NCI-H1092 treated with DMSO at 0.1 percent for 48 hours (cell line): ENCODE measurements at places on chromosomes 4 and X.

- no peak for DNase-seq
These were observed 307.8 kb upstream of the DIPK2B start for GRCh38 chrX:45508454-45508853.

DNA sequence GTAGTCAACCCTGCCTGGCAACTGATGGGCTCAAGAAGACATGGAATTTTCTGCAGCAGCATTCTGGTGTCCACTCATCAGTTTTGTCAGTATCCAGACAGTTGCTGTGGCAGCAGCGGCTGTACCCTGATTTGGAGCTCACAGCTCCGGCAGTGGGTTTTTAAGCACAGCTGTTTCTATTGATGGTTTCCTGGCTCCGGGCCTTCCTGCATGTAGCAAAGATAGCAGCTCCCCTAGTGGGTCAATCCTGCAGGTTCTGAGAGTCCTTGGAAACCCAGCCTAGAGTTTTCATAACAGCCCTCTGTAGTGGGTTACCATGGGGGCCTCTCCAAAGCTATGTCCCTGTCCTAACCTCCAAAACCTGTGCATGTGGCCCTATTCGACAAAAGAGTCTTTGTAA is 84.0 kb upstream of the ATP6AP2 start:
- peak; percentile 49 for DNase-seq

DNA sequence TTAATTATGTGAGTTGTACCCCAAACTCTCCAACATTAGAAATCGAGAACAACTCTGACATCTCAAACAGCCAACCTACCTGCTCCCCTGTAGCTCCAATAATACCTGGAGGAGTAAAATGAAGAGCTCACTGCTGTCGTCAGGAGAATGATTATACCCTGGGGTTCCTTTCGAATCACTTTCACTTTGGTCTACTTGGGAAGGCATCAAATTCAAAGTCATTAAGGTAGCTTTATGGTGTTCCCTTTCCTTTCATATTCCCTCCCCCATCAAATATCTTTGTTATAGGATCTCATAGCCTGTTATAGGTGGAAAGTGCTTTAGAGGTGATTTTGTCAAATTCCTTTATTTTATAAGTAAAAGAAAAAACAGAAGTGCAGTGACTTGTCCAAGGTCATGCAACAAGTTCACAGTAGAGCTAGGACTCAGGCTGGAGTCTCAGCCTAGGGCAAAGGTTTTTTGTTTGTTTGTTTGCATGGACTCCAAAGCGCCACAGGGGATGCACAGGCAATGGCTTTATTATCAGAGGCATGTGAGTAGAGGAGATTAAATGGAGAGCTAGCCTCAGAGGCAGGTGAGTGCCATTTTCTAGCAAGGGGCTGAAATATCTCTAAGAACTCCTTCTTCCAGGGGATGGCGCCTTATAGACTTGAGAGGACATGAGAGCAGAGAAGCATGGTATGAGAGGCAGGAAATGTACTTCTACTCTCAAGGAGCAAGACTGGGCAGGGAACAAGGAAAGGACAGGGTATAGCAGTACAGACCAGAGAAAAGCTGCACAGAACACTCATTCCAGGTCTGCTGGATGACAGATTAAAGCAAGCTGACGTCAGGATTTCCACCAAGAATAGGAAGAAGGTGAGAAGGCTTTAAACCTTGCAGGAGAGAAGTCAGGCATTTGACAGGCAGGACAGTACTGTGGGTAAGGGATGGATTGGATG is 262.1 kb upstream of the GPC4 start:
- no peak for DNase-seq

DNA sequence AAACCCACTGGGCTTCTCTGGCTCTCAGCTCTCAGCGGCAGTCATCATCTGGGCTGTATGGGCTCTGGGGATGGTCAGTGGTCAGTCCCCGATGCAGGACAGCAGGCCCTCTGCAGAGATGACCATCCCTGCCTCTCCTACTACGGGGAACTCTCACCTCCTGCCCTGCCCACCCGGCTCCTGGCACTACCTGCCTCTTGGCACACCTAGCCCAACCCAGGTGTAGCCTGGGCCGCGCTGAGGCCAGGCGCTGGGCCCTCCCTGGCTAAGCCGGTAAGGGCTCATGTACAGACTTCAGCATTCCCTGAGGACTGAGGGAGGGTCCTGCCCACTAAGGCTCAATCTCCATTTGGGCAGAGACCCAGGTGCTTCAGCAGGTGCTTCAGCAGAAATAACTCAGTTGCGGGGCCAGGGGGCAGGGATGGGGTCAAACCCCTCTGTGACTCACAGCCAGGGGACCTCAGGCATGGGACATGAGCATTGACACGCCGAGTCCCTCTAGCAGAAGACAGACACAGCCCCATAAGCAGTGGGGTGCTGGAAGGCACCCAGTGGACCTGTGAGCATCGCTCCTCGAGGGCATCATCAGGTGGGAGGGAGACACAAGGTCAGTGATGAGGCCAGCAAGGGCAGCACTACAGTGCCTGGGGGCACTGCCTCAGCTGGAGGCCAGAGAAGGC is 71.0 kb downstream of the ACOX3 start:
- no peak for DNase-seq

GRCh38 chr4:1177274-1178141 is 5.1 kb upstream of the SPON2 start:
- DNase-seq: no peak

- DNase-seq: no peak
These were observed 1352.9 kb downstream of the FSTL5 start for GRCh38 chr4:160810941-160811340.

DNA sequence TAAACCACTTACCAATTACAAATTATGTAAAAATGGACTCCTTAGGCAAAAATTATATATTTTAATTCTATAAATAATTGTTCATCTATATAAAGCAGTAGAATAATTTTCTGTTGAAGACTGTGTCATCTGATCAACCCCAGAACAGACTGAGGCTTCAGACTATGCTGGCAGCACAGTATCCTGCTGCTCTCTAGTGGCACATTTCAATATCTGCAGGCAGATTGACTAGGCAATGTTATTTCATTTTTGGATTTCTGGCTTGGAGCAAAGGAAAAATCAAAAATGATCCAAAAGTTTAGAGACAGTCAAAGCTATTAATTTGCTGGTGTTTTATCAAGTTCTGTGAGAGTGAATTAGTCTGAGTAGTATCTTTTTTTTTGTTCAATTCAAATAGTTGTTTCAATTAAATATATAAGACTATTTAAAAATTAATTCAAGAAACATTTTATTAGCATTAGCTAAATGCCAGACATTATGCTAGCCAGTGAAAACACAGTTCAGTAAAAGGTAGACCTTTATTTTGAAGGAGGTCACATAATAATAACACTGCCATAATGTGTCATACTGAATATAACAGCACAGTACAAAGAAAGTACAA is 21.3 kb upstream of the SULT1E1 start:
- peak; percentile 35 for DNase-seq

DNA sequence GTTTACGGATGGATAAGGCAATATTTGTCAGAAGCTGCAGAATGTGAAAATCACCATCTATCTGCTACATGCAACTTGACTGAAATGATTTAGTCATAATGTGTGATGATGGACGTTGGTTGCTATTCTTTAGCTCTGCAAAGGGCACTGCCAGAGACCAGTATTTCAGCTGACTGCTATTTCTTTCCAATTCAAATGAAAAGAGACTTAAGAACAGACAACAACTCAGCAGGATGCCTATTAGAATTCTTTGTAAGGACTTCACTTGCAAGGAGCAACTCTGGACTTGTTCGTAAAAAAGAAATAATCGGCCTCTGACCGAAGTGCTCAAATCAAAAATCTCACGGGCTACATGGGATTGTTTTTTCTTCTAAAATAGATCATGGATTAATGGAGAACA is 262.7 kb downstream of the DHX15 start:
- DNase-seq: no peak

DNA sequence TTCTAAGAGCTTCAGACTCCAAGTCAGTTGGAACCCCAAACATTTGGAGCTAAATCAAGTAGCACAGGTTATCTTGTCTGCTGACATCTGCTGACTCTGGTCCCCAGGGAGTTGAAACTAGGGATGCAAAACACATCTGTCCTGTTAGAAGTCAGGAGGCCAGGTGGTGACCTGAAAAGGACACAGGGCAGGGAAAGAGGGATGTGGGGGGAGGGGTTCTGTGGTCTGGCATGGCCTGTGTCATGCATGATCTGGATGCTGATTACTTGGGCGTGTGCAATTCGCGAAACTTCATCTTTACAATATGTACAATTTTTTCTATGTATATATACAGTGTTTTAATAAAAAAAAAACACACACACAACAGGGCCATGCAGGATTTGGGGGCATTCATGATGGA is 55.3 kb downstream of the FHDC1 start:
- no peak for DNase-seq

DNA sequence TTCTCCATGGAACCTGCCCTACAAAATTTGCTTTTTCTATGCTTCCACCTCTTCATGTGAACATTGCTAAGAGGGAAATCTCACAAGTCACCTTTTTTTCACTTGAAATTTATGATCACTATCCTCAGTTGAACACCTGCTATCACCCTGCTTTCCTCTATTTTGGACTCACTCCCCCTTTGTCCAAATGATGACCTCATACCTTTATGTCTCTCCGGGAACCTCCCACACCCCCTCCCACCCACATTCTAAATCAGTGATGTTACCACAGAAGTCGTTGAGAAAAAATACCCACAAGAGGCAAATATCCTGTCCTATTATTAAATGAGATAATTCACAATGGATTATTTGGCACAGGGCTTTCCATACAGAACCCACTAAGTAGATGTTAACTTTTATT is 156.5 kb downstream of the RNF150 start:
- DNase-seq: no peak

- no peak for DNase-seq
These were observed 120.3 kb upstream of the CTSO start for GRCh38 chr4:156073976-156074375.

DNA sequence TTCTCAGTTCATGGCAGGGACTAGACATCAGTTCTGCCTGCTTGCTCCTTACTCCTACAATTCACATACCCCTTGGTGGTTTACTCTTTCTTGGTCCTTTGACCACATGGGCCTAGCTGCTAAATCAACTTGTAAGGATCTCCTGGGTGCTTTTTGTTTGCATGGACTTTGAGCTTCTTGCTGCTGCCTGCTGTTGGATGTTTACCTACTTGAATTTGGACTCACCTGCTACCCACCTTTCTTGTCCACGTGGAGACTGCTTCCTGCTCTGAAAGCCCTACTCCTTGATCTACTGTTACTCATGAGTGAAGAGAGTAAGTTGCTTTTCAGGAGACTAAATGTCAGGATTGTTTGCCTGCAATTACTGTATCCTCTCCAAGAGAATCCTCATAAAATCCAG is 15.2 kb upstream of the ARHGAP24 start:
- no peak for DNase-seq

DNA sequence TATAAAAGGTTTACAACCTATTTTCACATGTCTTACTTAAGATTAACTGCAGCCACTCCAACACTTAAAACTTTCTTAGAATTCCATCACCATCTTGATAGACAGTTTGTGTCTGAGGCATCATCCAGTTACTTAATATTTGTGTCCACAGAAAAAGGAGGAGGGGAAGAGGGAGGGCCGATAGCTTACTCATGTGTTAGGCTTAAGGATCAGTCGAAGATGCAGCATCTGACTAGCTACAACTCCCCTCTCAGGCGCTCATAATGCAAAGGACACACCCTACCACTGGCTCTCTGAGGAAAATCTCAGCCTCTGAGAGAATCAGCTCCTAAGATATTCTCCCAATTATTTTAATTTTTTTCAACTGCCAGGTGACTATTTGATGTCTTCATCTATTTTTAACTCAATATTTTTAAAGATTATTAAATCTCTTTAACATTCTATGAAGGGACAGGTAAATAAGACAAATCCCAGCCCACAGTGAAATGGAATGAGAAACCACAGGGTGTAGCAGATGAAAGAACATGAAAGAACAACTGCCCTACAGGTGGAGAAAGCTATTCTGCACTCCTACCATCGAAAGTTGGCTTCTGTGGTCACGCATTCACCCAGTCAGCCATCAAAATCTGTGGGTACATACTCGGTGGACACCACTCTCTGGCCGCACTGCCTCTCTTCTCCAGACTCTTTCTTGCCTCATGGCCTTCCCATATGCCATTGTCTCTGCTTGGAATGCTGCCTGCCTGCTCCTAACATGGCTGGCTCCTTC is 48.0 kb downstream of the ARAP2 start:
- no peak for DNase-seq

DNA sequence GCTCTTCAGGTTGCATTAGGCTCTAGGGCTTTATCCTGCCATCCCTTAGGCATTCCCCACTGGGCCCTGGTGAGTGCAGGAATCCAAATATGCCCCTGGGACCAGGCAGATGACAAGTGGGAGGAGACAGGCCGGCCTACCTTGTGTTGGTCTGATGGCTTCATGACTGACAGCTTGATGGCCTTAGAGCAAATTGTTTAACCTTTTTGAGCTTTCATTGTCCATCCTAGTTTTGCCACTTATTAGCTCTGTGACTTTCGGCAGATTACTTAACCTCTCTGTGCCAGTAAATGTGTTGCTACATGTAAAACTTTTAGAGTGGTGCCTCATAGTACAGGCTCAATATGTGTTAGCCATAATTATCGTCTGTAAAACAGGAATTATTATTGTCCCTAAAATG is 4.4 kb downstream of the KIT start:
- no peak for DNase-seq

DNA sequence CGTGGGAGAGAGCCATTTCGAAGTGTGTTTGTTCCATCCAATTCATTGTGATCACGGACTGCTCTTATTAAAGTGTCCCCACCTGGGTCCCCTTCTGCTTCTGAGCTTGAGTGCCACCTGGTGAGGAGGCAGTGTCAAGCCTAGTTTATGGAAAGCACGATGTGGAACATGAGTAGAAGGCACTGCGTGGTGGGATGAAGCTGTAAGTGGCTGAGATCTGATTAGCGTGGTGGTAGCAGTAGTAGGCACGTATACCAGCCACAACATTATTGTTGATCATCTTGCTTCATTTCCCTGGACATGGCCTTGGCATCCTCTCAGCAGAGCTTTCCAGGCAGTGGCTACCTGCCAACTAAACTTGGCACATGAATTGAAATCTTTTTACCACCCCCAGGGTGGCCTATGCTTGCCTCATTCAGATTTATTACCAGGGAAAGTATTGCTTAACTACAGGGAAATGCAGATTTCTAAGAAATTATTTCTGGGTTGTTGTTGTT is 46.4 kb downstream of the GPAT3 start:
- DNase-seq: peak; percentile 50

DNA sequence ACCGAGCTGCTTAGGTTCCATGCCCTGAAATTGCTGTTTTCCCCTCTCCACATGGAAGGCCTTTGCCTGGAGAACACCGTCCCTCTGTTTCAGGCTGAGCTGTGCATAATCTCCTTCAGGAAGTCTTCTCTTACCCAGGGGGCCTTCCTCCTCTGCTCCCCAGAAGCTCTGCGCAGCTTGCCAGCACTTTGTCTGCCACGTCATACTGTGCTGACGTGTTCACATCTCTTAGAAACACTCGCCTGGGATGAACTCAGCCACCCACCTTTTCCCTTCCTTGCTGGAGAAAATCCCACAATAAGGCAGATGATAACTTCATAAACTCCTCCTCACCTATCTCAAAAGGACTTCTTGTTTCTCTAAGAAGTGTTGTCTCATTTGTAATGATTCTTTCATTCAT is 110.7 kb downstream of the ARHGAP10 start:
- no peak for DNase-seq

- DNase-seq: no peak
These were observed 46.5 kb upstream of the RAB9B start for GRCh38 chrX:103878466-103879122.
